ENCODE measurements at places on chromosomes 7 and 10.

DNA sequence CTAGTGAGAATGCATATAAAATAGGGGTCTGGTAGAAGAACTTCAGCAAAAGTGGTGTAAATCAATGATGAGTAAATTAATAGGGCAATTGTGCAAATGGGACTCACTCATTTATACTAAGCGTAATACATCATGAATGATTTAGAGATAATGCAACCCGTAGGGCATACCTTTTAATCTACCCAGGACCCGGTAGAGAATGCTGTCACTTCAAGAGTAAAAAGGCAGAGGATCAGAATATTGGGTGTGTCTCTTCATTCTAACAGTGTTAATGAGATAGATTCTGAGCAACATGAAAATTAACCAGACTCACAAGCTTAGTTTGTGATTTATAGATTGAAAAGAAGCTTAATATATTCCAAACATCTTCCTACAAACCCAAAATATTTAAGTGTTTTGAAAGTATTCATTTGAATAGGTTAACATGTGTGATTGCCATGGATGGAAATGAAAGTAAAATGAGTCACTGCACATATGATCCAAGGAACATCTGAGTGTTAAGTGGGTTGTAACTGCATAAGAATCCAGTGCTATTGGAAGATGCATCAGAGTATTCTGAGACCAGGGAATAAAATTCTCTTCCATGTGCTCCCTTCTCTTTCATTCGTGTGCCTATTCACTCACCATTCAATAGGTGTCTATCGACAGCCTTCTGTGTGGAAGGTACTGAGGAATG, 690.6 kb downstream of the AUTS2 start:
- no peak for DNase-seq

GRCh38 chr7:17651863-17652385, 288.4 kb downstream of the SNX13 start:
- no peak for DNase-seq

GRCh38 chr10:91238191-91238590, 17.7 kb downstream of the PCGF5 start:
- DNase-seq: peak; percentile 55

GRCh38 chr10:125064681-125065492, 95.5 kb downstream of the CTBP2 start:
- peak; percentile 58 for DNase-seq

- DNase-seq: no peak
These were observed 11.2 kb downstream of the HACD1 start for GRCh38 chr10:17605936-17606335.

- no peak for DNase-seq
These were observed 233.8 kb downstream of the LRRN3 start for GRCh38 chr7:111324776-111325175.

DNA sequence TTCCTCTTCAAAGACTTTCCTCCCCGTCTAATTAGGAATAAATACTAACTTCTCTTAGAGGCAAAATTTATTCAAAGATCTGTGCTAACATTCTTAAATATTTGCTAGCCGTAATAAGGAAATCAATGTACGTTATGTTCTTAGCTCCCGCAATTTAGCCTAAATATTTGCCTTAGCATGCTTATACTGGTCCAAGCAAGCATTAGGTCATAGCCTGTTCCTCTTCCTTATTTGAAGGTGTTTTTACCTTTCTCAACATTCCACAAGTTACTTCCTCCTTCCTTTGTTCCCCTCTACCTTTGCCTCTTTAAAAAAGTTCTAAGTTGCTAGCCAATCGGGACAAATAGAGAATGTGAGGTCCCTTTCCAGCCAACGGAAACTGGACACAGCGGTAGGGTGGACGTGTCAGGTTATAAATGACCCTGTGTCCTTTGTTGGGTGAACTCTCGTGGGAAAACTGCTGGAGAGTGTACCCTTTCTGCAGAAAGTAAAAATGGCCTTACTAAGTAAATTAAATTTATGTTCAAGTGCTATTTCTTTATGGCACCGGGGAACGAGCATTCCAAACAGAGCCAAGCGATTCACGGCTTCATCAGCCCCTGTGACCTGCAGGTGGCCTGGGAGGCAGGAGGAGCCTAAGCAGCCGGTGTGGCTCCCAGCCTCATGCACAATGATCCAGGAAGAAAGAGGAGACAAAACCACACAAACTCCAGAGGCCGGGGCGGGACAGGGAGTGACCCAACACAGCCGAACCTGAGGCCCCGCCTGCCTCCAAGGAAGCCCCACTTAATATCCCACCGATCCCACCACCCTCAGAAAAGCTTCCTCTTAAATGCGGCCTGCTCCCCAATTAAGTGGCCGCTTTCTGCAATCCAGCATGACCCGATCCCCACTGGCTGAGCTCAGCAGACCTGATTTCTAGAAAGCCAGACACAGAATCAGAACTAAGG, 67.0 kb downstream of the ZRANB1 start:
- peak; percentile 60 for DNase-seq

DNA sequence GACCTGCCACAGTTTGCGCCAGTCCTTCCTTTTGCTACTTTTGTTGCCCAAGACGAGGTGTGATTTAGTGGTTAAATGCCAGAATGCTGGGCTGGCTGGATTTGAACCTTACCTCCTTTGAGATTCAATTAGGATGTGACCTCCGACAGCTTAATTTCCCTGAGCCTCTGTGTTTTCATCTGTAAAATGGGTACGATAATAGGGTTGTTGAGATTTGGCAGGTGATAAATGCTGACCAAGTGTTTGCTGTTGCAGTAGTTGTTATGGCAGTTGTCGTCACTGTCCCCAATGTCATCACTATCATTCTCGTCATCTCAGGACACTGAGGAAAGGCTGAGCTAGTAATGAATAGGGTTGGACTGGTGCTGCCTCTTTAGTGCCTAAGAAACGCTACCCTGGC, 61.1 kb downstream of the GRK5 start:
- DNase-seq: no peak

GRCh38 chr7:152574892-152575548, 100.9 kb downstream of the XRCC2 start:
- no peak for DNase-seq

DNA sequence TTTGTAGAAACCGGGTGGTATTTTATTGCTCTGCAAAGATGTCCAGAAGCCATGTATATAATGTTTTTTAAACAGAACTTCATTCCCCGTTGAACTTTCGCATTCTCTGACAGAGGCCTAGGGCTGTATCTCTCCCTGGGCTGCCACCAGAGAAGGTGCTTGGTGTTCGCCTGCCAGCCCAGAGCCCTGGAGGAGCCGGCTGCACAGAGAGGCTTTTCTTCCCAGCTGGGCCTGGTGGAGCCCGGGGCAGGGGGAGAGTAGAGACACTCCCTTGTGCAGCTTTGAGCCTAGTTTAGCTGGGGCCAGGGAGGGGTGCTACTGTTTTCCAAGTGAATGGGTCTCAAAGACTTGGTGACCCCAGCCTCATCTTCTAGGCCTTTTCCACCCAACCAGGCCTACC, 13.6 kb upstream of the TRIM8 start:
- no peak for DNase-seq

- no peak for DNase-seq
These were observed 5.4 kb upstream of the PDE1C start for GRCh38 chr7:32075612-32076011.

- DNase-seq: no peak
These were observed 32.5 kb upstream of the ERCC6 start for GRCh38 chr10:49571388-49571787.

DNA sequence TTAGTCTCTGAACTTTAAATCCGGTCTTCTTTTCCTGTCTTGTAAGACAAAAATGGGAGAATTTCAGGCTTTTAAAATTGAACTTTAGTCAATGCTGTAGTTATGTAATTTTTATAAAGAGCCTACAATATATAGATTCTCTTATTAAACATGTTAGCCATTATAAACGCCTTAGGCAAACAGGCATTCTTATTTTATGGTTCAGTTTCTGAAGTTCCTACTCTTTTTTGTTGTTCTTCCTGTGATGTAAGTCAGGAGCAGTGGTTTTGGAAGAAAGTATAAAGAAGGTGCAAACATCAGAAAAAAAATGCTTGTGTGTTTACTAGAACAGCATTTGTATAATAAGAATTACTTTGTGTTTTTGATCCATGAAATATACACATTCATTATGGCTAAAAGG, 41.6 kb downstream of the BICC1 start:
- no peak for DNase-seq

DNA sequence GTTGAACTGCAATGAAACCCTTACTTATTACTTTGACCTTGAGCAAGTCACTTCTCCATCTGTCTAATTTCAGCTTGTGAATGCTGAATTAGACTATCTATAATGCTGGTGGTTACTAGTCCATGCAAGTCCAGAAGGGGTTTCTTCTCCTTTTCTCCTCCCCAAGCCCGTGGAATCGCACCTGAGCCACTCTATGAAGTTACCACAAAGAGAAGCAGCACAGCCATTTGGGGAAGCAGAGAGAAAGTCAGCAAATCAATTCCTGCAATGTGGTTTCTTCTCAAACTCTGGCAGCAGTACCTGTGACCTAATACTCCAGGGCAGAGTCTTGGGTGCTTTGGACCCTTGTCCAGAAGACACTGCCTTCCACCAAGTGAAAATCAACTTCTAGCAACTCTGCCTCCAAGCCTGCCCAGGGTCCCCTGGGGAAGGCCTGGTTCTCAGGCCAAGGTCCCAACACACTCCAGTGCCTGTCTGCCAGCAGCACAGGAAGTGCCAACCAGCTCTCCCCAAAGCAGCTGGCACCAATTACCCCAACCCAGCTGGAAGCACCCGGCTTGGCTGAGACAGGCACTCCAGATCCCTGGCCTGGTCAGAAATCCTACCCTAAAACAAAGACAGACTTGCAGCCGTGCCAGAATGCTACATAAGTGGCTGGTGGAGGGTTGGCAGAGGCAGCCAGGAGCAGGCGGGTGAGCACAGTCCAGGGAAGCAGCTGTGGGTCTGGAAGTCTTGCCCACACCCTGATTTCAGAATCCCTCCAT, 200.3 kb downstream of the LSM5 start:
- DNase-seq: no peak

- peak; percentile 56 for DNase-seq
These were observed 1.5 kb upstream of the LOXL4 start for GRCh38 chr10:98269435-98269912.

DNA sequence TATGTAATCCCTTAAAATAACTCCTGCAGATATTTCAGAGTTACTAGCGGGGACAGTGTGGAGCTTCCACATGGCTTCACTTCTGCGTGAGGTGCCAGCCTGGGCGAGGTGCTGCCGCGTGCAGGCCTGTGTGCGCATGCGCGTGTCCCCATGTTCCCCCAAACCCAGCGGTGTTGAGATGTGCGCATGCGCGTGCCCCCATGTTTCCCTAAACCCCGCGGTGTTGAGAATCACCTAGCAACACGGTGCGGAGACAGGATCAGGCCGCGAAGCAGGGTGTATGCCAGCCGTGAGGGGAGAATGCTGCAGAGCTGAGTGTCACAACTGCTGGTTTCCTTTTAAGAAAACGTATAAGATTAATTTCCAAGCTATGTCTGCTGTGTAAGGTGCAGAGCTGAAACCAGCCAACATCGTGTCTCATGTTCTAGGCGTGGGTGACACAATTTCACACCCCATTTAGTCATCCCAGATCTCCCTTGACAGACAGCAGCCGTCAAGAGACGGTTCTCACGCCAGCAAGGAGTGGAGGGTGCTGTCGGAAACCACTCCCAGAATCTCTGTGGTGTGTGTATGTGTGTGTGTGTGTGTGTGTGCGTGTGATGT, 71.9 kb upstream of the ADARB2 start:
- DNase-seq: no peak

GRCh38 chr10:127813290-127813689, 76.3 kb downstream of the FOXI2 start:
- peak; percentile 63 for DNase-seq

DNA sequence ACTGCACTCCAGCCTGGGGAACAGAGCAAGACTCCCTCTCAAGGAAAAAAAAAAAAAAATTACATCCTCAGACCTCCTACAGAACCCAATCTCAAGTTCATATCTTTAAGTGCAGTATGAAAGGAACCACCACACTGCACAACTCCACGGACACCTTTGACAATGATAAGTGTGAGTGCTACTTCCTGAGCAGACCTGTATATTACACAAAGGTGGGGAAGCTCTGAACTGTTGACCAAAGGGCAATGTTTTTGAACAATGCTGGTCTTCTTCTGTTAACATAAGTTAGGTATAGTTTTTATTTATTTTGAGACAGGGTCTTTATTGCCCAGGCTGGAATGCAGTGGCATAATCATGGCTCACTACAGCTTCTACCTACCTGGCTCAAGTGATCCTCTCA, 54.1 kb upstream of the RNF148 start:
- DNase-seq: no peak

- peak; percentile 86 for DNase-seq
These were observed 15.5 kb upstream of the SLC18A3 start for GRCh38 chr10:49594594-49594993.

- DNase-seq: no peak
These were observed 235.9 kb downstream of the SLC25A13 start for GRCh38 chr7:96085953-96086352.

DNA sequence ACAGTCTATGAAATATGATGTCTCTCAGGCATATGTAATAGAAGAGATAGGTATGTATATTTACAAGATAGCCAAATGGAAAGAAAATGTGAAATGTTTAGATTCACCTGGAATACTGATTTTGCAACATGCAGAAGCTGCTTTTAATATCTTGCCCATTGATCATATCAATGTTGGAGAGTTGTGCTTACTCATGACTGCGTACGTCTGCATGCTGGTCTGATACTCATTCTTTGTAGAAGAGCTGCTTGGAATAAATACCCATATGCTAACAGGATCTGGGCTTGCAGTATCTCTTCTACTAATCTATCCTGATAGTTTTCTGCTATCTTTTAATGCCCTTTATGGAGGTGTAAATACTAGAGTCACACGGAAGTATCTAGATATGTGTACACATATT, 120.6 kb upstream of the FOXP2 start:
- DNase-seq: no peak

DNA sequence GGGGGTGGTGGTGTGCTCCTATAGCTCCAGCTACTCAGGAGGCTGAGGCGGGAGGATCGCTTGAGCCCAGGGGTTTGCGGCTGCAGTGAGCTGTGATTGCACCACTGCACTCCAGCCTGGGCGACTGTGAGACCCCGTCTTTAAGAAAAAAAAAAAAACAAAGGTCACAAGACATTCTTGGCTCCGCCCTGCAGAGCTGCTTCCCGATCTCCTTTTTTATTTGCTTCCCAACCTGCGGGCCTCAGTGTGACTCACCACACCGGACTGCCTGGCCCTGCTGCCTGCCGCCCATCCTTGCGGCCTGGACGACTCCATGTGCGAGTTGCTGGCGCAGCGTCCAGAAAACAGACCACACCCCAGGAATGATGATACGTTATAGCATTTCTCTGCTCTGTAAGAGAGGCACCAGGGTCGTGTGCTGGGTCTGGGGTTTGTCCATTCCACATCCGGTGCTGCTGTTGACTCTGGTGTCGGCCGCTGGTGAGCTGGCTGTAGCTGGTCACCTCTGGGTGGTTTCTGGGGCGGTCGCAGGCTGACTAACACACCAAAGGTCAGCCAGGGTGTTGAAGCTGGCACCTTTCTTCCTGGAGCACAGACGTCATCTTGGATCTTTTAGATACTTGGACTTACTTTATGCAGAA, 123.6 kb downstream of the TCF7L2 start:
- peak; percentile 75 for DNase-seq

- DNase-seq: peak; percentile 69
These were observed 45.5 kb upstream of the ABLIM1 start for GRCh38 chr10:114703377-114704107.

- peak; percentile 67 for DNase-seq
These were observed 91.8 kb downstream of the PTPRN2 start for GRCh38 chr7:158495786-158496185.
